Aortic smooth muscle cell (primary cell): ENCODE measurements at places on chromosomes 3 and 15. TPM values are rescaled to one million over a fixed set of nuclear protein-coding genes. Genes with fewer than 3 reads are reported as not detected.

The OIP5 gene
- total RNA-seq: 3.7 and 4.9 TPM in 2 replicates

The PLD1 gene
- total RNA-seq: 27.5 and 45.2 TPM in 2 replicates

The GABRR3 gene
- not detected in 2 replicates for total RNA-seq

The ZNF662 gene
- total RNA-seq: 1.7 and 2.1 TPM in 2 replicates

The ECE2 gene
- total RNA-seq: not detected in 2 replicates

The EEFSEC gene
- 2.2 and 2.9 TPM in 2 replicates for total RNA-seq

The CISH gene
- 0.53 and 0.68 TPM in 2 replicates for total RNA-seq

The CTXN2 gene
- total RNA-seq: not detected in 2 replicates

The PRTG gene
- total RNA-seq: 0.40 and 0.62 TPM in 2 replicates

The RASGRP1 gene
- 0.12 TPM in 1 of 2 replicates, not detected in the other for total RNA-seq

The GABPB1 gene
- 34.2 and 34.6 TPM in 2 replicates for total RNA-seq

The A4GNT gene
- total RNA-seq: not detected in 2 replicates

The TMED3 gene
- 117 and 127 TPM in 2 replicates for total RNA-seq

The TRH gene
- not detected in 2 replicates for total RNA-seq

The ZNF385D gene
- 1.8 and 2.0 TPM in 2 replicates for total RNA-seq

The RTP1 gene
- total RNA-seq: not detected in 2 replicates

The USP13 gene
- total RNA-seq: 7.0 and 7.3 TPM in 2 replicates

The LRRK1 gene
- 8.5 and 10.9 TPM in 2 replicates for total RNA-seq

The SI gene
- total RNA-seq: not detected in 2 replicates

The DAZL gene
- total RNA-seq: not detected in 2 replicates

The REC114 gene
- not detected in 2 replicates for total RNA-seq

The ATG7 gene
- 48.2 and 58.1 TPM in 2 replicates for total RNA-seq
